ENCODE measurements at places on chromosomes 16 and 17.

DNA sequence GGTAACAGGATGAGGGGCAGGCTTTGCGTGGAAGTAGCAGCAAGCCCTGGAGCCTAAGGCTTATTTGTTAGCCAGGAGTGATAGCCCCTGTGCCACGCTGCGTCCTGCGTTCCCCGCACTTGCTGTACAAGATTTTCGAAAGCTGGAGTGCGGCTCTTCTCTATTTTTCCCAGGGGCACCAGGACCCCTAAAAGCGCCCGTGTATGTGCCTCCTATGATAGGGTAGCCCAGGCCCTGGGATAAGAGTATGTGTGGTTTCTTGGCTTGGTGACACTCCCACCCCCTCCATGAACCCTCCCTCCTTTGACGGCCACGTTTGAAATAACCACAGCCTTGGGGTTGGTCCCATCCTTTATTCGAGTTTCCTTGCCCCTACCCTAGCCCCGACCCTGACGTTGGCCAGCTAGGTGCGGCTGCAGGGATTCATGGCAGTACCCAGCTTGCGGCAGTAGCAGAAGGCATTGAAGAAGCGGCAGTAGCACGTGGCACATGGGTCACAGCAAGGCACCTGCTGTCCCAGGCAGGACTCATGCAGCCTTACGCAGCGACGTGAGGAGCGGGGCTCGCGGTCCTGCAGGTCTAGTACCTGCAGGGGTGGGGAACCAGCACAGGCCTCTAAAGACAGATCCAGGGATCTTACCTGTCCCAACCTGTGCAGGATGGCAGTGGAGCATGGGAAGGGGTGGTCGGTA, 968 bp downstream of the AGRP start:
- no peak for DNase-seq

- DNase-seq = peak; percentile 85
Observed at GRCh38 chr16:77807-78443, at the start of gene MPG. Gene MPG (plus strand): TSS chr16:78225. CDS start chr16:78310, 85 bp downstream.

- no peak for DNase-seq
Observed at GRCh38 chr17:36748272-36748671, 146.9 kb downstream of the MRM1 start.

GRCh38 chr16:75012380-75013081, 13.7 kb downstream of the ZNRF1 start:
- DNase-seq = no peak

- no peak for DNase-seq
Observed at GRCh38 chr16:4709481-4709880, 16.1 kb downstream of the NUDT16L1 start.

DNA sequence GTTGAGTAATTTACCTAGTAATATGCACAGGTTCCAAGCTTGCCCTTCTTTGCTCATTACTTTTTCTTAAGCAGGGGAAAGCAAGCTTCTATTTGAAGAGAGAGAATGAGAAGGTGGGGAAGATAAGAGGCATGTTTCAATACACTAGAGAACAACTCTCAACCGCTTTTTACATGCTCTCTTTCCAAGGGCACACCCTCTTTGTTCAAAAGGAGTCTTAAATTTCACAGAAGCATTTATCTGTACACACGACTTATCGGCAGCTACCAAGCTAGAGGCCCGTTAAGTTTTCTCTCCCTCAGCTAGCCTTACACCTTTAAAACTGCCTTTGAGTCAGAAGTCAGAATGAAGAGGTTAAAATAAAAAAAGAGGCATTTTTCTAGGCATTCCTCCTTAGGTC, 79.6 kb downstream of the STH start:
- no peak for DNase-seq

GRCh38 chr17:17382065-17382459, 78.9 kb downstream of the NT5M start:
- DNase-seq = no peak

- DNase-seq = no peak
Observed at GRCh38 chr17:47315451-47316266, 8.1 kb upstream of the EFCAB13 start.

DNA sequence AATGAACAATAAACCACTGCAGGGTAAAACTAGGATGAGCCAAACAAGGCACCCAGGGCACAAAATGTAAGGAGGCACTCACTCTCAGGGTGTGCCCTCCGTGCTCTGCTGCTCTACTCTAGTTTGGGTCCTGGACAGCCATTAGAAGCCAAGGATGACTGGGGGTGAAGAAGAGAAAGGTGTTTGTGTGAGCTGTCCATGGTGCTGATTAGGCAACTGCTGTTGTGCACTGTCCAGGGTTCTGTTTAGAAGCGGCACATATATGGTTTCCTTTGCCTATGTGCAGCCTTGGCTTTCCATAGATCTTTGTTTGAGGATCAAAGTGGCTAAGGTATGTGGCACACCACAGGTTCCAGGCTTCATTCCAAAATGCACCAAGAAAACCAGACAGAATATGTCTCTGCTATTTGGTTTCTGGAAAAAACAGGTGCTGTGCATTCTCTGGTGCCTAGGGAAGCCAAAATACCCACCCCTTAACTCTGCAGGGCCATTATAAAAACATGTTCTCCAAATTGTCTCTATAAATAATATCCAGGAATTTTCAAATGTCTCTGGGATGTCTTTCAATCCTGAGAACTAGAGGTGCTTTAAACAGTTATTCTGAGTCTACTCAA, 123.5 kb downstream of the CBLN1 start:
- DNase-seq = peak; percentile 73

DNA sequence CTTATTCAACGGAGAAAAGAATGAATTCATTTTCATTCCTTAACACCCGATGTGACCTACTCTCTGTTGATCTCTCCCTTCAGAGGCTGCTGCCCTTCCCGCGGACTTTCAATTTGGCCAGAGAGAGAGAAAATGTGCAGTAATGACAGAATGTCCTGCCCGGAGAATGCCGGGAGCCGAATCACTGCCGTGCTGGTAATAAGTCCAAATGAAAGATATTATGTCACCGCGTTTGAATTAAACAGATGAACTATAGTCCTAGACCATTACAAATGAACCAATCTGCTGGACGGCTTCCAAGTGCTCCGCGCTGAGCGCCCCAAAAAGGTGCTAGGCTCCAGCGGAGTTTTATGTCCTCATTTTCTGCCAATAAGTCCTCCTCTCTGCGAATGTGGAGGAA, 14.7 kb upstream of the C16orf82 start:
- no peak for DNase-seq

GRCh38 chr16:5604770-5605169, 507.2 kb upstream of the EEF2KMT start:
- no peak for DNase-seq

DNA sequence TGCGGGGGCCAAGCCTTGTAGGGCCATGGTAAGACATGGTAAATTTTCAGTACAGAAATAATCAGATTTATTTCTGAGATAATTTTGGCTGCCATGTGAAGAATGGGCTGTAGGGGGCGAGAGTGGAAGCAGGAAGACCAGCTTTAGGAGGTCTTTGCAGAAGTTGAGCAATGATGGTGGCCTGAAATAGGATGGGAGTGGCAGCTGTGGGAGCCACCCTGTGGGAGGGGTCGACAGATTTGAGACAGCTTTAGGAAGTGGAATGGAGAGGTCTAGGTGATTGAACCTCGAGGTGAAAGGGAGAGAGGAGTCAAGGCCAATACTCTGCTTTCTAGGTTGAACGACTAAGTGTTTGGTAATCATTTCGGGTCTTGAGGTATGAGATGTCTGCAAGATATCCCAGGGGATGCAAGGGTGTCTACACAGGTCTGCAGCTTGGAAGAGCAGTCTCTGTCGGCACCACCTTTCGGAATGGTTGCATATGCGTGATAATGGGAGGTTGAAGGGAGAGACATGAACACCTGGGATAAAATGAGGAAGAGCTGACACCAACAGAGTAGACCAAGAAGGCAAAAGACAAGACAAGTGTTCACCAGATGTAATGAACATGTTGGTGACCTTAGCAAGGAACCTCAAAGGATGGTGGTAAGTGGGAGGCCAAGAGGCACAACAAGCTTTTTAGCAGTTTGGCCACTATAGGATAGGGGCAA, 4.2 kb upstream of the ATXN7L3 start:
- DNase-seq = peak; percentile 71

DNA sequence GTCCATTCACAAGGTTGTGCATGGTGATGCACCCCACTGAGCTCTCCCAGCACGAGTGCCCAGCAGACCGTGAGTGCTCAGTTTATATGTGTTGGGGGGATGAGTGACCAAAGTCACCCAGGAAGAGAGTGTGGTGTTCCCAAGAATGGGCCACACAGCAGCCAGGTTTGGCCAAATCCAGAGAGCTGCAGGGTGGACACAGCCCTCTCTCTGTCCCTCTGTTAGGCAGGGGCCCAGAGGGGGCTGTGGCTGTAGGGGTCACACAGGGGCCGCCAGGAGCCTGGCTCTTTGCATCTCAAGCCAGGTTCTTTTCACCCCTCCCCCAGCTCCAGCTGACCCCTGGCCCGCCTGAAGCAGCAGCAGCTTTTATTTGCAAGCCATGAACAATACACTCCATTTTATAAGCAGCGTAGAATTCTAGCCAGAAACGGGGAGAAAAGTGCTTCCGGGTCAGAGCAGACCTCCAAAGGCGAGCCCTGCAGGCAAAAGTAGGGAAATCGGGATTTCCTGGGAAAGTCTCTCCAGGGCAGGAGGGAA, 13.3 kb downstream of the COTL1 start:
- DNase-seq = peak; percentile 64

GRCh38 chr17:181245-182049, at the start of gene DOC2B:
Gene DOC2B (minus strand): TSS chr17:181650. CDS start chr17:181479, 171 bp downstream.
- DNase-seq = peak; percentile 80

GRCh38 chr16:60419859-60420258, 1616.4 kb downstream of the CDH8 start:
- DNase-seq = no peak

- DNase-seq = no peak
Observed at GRCh38 chr17:82239926-82240505, 11.2 kb downstream of the SLC16A3 start.

DNA sequence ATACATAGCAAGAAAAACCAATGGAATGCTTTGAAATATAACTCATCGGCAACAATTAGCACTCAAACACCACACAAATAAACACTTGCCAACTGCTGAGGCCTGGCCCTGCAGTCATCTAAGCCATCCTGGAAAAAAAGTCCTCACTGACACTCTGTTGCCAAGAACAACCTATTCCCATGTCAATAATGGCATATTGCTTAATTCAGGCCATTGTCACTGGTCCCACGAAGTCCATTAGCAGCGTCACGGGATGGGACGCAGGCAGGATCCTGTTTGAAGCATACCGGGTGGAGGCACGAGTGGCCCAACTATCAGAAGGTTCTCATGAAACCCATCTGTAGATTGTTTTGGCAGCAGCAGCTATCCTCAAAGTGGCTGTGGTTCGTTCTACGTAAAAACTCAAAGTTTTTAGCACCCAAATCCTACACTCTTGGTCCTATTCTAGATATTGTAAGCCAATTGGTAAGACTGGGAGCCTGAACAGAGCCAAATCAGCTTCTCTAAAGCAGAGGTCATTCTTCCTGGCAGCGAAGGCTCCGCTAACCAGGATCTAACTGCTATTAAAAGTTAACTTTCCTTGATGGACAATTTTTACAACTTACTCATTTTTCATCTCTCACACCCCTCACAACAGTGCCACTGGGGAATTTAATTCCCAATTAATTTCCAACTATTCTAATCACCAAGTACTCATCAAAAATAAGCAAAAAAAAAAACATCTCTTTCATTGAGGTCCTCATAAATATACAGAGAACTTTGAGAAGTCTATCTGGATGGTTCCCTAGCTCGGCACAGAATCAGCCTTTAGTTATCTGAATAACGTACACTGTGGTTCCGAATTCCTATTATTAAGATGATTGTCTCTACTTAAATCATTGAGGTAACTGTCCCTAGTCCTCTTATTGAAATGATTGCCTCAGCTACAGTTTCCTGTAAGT, 91.5 kb downstream of the ZFHX3 start:
- DNase-seq = no peak

DNA sequence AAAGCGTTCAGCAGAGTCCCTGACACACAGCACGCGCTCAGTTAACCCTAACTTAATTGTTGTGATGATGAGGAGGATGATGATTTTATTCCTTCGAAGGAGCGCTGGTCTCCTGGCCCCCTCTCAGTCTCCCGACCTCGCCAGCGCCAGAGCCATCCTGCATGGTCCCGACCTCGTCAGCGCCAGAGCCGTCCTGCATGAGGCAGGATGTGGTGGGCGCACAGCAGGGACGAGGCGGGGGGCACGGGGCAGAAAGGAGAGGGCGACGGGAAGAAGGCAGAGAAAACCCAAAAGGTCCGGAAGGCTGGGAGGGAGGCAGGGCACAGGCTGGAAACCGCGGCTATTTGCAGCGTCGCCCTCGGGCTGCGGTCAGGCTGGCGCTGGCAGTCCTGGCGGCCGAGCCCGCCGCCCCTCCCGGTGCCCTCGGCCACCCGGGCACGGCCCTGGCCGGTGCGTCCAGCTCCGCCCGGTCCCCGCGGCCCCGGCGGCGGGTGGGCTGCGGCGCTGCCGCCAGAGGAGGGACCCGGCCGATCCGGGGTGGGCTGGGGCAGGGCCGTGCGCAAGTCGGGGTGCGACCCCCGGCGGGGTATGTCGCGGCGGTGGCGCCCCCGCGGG, 3.0 kb upstream of the TAC4 start:
- DNase-seq = peak; percentile 67

DNA sequence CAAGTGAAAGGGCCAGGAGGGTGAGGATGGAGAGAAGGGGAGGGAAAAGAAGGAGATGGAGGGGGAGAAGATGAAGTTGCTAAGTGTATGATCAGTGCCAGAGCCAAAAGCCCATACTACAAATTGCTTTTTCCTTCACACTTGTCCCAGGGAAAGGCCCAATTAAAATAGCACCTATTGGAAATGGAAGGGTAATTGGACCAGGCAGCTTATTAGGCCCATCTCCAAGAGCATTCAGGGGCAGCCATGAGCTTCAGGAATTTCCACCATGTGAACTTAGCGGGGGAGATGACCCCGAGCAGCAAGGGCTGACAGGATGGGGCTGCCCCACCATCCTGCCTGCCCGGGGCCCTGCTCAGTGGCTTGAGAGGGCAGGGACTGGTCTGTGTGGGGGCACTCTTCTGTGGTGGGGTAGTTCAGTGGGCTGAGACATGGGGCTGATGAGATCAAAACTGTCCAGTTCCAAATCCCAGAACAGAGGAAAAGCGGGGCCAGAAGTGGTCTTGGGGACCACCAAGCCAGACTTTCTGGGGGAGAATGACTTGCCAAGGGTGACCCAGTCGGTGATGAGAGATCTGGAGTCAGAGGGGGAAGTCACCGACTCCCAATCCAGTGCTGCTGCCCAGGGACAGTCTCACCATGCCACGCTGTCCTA, 27.5 kb downstream of the GOSR2 start:
- DNase-seq = peak; percentile 47

DNA sequence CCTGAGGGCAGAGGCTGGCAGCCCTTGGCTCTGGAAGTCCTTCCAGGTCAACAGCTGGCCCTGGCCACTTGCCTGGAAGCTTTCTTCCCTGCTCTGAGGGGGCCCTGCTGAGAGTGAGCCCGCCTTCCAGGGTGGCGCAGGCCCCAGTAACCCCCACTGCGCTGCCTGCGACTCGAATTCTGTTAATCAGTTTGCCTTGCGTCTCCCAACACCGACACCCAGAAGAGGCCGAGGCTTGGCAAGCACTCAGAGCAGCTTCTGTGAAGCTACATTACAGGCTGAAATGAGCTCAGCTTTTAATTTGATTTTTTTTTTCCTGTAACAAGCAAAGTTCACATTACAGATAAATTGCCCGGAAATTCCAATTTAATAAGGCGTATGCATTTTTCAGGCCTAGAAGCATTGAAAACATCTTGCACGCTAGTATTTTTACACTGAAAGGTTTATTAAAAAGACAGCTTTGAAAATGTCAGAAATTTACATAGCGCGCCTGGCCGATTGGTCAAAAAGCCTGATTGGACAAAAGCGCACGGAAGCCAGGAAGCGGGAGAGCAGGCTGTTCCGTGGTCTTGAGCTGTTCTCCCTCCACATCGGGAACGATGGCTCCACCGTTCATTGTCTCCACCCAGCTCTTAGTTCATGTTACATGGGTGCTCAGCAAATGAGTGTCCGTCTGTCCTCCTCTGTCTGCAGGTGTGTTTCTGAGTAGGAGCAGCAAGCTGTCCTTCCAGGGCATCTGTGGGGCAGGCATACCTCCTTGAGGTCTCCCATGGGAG, 65.5 kb upstream of the HSBP1 start:
- no peak for DNase-seq
